Mesenteric fat pad (tissue), 1 donor: ENCODE measurements at places on chromosomes 6 and 20. TPM values are rescaled to one million over a fixed set of nuclear protein-coding genes. Genes with fewer than 3 reads are reported as not detected.

Gene MYLK2
- not detected for total RNA-seq

Gene RAD21L1
- not detected for total RNA-seq

Gene TSHZ2
- total RNA-seq: 60.5 TPM

Gene FAM209A
- 0.45 TPM for total RNA-seq

Gene ADGRB3
- 0.74 TPM for total RNA-seq

Gene KHDC3L
- not detected for total RNA-seq

Gene SLC17A3
- not detected for total RNA-seq

Gene FGD2
- total RNA-seq: 32.6 TPM

Gene HELZ2
- total RNA-seq: 50.8 TPM

Gene SLC22A3
- total RNA-seq: 8.6 TPM

Gene MUC21
- total RNA-seq: not detected

Gene BEND6
- total RNA-seq: 0.90 TPM

DNA sequence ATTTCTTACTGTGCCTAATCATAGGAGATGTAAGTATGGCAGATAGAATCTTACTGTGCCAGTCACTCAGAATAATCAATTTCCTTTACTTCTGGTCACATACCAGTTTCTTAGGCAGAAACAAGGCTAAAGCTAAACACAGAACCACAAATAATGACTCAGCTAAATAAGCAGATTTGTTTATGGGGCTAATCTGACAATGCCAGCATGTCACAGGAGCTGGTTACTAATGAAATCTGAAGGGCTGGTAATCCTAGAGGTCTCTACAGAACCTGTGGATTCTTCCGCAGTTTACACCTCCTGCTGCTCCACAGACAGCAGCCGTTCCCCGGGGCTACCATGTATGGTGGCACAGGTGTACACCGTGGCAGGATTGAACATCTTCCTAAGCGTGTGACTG is 80.8 kb downstream of the LYRM4 start:
- DNase-seq: no peak

GRCh38 chr6:156779206-156780094 is 2.3 kb downstream of the ARID1B start:
- DNase-seq: no peak

- no peak for DNase-seq
These were observed 8.0 kb downstream of the KIF13A start for GRCh38 chr6:17979479-17979878.

DNA sequence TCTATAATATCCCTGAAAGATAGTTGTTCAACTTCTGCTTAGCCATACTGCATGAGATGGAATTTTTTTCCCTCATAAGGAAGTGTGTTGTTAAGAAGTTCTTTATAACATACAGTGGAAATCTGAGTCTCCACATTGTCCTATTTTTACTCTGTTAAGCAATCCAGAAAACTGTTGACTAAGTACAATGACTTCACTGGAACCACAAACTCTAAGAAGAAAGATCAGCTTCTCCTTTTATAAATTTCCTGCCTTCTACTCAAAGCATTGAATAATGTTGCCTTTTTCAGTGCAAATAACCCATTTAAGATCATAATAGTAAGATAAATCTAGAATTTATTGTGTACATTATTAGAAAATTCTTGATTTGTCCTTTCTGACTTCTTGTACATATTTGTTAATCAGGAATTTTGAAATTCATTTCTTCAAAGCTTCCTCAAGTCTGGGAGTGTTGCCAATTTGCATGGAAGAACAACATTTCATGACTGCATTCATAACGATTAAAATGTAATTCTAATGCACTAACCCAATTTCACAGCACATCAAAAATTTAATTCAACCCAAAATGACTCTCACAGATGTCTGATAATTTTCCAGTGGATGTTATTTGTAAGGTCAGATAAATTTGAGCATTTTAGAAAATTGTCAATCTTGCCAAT is 45.6 kb upstream of the ANKEF1 start:
- DNase-seq: no peak

GRCh38 chr6:41040101-41040939 is 1.3 kb upstream of the UNC5CL start:
- DNase-seq: no peak

- DNase-seq: peak; percentile 57
These were observed 259.3 kb downstream of the ERMARD start for GRCh38 chr6:170010665-170011203.

GRCh38 chr20:6974838-6975237 is 207.4 kb downstream of the BMP2 start:
- no peak for DNase-seq

DNA sequence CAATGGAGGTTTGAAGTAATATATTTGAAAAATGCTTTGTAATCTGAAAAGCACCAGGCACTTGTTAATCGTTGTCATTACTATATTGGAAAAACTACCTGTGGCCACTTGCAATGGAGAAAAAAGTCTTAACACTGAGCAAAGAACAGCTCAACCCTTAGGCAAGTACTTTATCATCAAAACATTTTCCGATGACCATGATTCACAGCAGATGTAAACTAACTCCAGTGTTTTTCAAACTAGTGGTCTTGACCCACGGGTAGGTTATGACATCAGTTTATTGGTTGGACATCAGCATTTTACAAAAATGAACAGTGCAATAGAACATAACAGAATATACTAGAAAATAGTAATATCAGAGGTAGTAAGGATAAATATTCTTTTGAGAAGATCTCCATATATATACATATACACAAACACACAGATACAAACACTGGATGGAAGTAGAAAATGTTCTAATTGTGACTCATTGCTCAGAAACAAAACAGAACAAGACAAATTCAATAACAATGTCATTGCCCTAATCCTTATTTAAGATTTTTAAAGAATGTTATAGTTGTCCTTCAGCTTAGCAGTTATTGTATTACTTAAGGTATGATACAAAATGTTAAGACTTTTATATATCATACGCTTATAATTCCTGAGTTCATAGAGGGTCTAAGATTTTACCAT is 123.0 kb downstream of the PLCB1 start:
- DNase-seq: no peak

DNA sequence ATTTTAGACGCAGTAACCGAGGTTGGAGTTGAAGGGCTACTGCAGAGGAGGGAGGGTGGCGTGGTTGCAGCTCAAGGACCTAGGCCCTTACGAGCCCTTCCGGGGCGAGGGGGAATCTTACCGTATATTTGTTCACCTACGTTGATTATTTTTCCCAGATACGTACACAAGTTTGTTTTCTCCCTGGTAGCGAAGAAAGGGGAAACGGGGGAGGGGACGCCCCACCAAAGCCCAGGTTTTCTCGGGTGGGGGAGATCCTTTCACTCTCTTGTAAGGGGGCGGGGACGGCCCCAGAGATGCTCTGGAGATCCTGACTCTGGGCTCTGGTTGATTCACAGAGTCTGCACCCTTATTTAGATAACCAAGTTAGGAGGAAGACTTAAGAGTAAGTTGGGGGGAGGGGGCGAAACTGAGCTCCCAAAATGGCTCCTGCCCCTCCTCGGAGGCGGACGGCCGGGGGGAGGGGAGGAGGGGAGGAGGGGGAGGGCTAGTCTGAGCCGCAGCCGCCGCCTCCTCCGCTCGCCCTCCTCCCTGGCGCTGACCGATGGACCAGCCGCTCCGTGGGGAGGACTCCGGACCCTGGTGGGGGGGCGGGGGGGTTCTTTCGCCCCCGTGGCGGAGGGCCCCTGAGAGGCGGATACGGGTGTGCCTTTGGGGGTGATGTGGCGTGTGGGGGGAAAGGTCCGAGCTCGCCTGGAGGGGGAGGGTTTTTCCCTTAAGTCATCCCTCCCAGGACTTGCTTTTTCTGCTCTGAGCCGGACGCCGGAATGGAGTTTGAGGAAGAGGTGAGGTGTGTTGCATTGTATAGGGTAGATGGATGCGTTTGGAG is 2.2 kb downstream of the BRD2 start:
- peak; percentile 94 for DNase-seq

GRCh38 chr6:159879856-159880255 is 10.9 kb upstream of the MAS1 start:
- no peak for DNase-seq

- no peak for DNase-seq
These were observed 10.7 kb downstream of the NEDD9 start for GRCh38 chr6:11221623-11222384.

GRCh38 chr6:4941782-4942672 is 61.8 kb downstream of the RPP40 start:
- DNase-seq: no peak

- no peak for DNase-seq
These were observed 3.2 kb downstream of the EDN1 start for GRCh38 chr6:12293235-12293930.

- DNase-seq: no peak
These were observed 108.2 kb downstream of the NOL4L start for GRCh38 chr20:32476684-32477593.

- DNase-seq: no peak
These were observed 118.9 kb upstream of the THBS2 start for GRCh38 chr6:169372589-169372988.

- DNase-seq: no peak
These were observed 121.5 kb upstream of the MAN1A1 start for GRCh38 chr6:119470893-119471542.

GRCh38 chr6:88843040-88843439 is 120.4 kb downstream of the RNGTT start:
- DNase-seq: no peak

GRCh38 chr6:13865141-13865540 is 50.8 kb upstream of the MCUR1 start:
- no peak for DNase-seq

GRCh38 chr6:105094133-105094640 is 85.6 kb downstream of the POPDC3 start:
- DNase-seq: no peak

DNA sequence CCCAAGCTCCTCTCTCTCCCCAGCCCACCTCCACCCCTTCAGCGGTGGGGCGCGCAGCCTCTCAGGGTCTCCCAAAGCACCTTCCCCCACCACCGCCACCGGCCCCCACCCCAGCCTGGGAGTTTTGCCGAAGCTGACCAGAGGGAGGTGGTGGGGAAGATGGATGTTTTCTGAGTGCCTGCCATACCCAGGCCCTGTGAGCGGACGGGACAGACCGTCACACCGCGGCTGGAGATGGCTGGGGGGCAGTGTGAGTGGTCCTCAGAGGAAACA is 5.7 kb downstream of the C20orf204 start:
- DNase-seq: no peak

DNA sequence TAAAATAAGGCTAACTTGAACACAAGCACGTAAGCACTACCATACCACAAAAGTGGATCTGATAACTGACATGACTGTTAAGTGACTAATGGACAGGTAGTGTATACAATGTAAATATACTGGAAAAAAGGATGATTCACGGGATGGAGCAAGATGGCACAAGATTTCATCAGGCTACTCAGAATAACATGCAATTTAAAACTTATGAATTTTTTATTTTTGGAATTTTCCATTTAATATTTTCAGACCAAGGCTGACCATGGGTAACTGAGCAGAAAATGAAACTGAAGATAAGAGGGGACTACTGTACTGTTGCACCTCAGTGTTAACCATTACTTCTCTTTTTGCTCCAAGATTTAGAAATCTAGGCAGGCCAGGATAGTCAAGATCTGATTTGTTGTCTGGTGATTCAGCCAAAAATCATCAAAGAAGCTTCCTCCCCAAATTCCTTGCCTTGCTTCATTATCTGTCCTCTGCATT is 45.4 kb downstream of the TPBG start:
- no peak for DNase-seq

DNA sequence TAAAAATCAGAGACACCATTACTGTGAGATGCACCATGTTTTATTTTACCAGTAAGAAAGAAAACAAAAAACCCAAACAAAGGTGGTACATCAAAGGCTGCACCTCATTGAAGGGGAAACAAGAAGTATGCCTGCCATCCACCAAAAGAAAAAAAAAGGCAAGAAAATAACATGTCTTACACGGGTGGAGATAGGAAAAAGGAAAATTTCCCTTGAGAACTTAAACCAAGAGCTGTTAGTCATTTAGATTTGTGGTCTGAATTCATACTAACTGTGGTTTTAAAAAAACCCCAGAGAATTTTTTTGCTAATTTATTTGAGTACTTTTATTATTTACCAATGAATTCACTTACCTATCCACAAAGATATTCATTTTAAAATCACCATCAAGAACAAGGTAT is 144.0 kb downstream of the LRRC1 start:
- no peak for DNase-seq

DNA sequence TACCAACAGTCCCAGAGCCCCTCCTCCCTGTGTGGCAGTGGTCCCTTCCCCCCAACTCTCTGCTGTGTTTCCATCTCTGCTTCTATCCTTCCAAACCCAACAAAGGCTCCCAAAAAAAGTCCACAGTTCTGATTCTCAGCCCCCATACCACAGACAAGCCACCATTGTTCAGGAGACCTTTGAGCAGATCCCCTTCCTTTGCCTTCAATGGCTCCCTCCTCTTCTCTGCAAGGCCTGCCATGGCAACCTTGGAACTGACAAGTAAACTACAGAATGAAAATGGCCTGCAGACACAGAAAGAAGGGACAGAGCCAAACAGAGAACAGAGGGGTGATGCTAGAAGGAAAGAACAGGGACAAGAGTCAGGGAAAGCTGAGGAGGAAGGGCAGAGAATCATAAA is 23.2 kb downstream of the OR2H2 start:
- no peak for DNase-seq

DNA sequence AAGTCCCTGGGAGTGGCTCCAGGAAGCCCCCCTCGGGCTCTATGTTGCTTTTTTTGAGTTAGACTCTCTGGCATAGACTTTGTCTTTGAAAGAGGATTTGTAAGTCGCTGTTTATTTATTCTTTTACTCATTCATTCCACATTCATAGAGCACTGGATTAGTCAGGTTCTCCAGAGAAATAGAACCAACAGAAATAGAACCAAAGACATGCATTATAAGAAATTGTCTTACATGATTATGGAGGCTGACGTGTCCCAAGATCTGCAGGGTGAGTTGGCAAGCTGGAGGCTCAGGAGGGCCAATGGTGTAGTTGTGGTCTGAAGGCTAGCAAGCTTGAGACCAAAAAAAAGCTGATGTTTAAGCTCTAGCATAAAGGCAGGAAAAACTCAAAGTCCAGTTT is 98.3 kb upstream of the CHD6 start:
- no peak for DNase-seq

DNA sequence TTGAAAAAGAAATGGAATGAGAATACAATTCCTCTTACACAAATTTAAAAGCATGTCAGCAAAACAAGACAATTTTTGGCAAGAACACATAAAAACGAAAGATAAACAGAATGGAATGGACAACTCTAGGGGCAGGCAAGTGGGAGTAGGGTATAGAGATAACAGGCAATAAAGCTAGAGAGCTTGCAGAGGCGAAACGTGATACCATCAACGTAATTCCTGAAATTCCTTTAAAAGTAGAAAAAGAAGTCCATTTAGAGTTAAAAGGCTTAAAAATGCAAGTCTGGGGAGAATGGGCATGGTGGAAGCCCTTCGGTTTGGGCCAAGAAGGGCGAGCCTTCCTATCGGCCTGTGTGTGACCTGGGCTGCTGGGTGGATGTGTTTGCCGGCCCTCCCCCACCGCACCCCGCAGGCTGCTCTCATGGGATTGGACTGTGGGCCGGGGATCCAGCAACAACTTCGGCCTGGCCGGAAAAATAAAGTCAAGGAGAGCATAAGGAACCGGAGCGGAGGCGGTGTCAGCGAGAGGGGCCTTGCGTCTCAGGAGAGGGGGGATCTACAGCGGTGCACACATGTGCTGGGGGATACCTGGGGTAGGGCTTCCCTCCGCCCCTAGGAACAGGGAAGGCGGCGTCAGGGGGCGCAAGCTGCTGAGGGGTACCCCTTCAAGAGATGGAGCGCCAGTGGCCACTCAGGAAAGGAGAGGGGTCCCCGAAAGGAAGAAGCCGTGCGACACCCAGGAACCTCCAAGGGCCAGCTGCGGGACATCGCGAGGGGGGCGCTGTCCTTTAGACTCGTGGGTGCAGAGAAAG is 4.1 kb downstream of the TMEM239 start:
- DNase-seq: no peak
